Transverse colon (tissue), 4 donors: ENCODE measurements at places on chromosomes 1 and 21. TPM values are rescaled to one million over a fixed set of nuclear protein-coding genes. Genes with fewer than 3 reads are reported as not detected.

Gene SPATA17
- under 0.01 TPM for total RNA-seq

Gene BMP8A
- total RNA-seq, result not detected

Gene DMBX1
- total RNA-seq, result not detected

Gene PADI2
- 244 TPM for total RNA-seq

Gene LINGO4
- total RNA-seq, result 0.14 TPM

Gene TIAM1
- 4.9 TPM for total RNA-seq

Gene LIPI
- not detected for total RNA-seq

Gene CLDN17
- not detected for total RNA-seq

Gene RCOR3
- total RNA-seq, result 52.2 TPM

Gene PGLYRP4
- total RNA-seq, result not detected

Gene GPR157
- total RNA-seq, result 10.8 TPM

Gene CELA3B
- total RNA-seq, result not detected

Gene S100A7A
- total RNA-seq, result not detected
